Left ventricle myocardium inferior (tissue), 1 donor: ENCODE measurements at places on chromosomes 3 and 15. TPM values are rescaled to one million over a fixed set of nuclear protein-coding genes. Genes with fewer than 3 reads are reported as not detected.

The MESP2 gene
- total RNA-seq: 0.27 TPM

The ZBBX gene
- total RNA-seq: not detected

The IGF2BP2 gene
- total RNA-seq: 17.9 TPM

The LIPH gene
- total RNA-seq: 0.44 TPM

GRCh38 chr3:134810850-134811249, 15.8 kb downstream of the EPHB1 start:
- H3K27ac ChIP-seq: no peak overlapping the region
- no peaks in the 10 kb centered on the region for H3K27me3 ChIP-seq
- no peak for DNase-seq
- H3K4me1 ChIP-seq: peaks cover 4% of the 10 kb centered on the region
- H3K36me3 ChIP-seq: no peaks in the 10 kb centered on the region

DNA sequence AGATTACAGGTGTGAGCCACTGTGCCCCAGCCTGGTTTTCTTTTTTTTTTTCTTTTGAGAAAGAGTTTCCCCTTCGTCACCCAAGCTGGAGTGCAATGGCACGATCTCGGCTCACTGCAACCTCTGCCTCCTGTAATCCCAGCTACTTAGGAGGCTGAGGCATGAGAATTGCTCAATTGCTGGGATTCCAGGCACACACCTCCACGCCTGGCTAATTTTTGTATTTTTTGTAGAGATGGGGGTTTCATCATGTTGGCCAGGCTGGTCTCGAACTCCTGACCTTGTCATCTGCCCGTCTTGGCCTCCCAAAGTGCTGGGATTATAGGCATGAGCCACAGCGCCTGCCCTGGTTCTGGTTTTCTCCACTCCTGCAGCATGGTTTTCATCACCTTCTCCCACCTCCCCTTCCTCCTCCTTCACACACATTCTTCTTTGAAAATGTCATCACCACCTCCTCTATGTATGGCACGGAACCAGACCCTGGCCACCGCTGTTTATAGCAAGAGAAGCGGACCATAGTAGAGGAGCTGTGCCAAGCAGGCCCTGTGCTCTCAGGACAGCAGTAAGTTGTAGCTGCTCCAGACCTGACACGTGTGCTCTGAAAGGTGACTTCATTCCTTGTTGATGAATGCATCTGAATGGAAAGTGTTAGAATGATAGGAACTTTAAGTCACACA, 14.6 kb upstream of the AHSG start:
- no peaks in the 10 kb centered on the region for H3K36me3 ChIP-seq
- peaks cover 10% of the 10 kb centered on the region for H3K4me1 ChIP-seq
- peak; percentile 78 for DNase-seq
- H3K4me3 ChIP-seq: no peak overlapping the region
- H3K27ac ChIP-seq: peak overlapping the region; percentile 70

DNA sequence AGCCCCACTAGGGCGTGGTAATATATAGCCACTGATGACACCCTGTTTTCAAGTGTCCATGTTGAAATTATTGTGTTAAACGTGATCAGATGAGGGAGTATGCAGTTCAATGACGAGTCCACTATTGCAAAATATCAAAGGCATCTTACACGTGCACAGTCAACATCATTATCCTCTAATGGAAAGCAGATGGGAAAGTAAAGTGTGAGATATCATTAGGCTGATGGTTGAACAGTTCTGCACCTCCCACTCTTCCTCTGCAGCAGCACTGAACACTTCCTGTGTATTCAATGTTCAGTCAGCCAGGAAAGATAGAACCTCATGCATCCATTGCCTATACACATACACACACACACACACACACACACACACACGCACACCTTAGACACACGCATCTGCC, 431.8 kb upstream of the CCDC54 start:
- DNase-seq: no peak
- no peak overlapping the region for H3K4me3 ChIP-seq
- H3K27me3 ChIP-seq: no peaks in the 10 kb centered on the region

GRCh38 chr15:40894681-40895448, 615 bp downstream of the VPS18 start:
- peak overlapping the region; percentile 90 for H3K27ac ChIP-seq
- DNase-seq: no peak
- peaks cover 32% of the 10 kb centered on the region for H3K4me1 ChIP-seq
- H3K4me3 ChIP-seq: peak overlapping the region; percentile 83

GRCh38 chr3:141335531-141336061, 32.7 kb upstream of the ZBTB38 start:
- no peak overlapping the region for H3K4me3 ChIP-seq
- no peak for DNase-seq
- peaks cover 14% of the 10 kb centered on the region for H3K4me1 ChIP-seq
- H3K36me3 ChIP-seq: no peaks in the 10 kb centered on the region
- H3K27ac ChIP-seq: no peak overlapping the region
- H3K27me3 ChIP-seq: no peaks in the 10 kb centered on the region
